ENCODE measurements at places on chromosomes 2 and 18.

DNA sequence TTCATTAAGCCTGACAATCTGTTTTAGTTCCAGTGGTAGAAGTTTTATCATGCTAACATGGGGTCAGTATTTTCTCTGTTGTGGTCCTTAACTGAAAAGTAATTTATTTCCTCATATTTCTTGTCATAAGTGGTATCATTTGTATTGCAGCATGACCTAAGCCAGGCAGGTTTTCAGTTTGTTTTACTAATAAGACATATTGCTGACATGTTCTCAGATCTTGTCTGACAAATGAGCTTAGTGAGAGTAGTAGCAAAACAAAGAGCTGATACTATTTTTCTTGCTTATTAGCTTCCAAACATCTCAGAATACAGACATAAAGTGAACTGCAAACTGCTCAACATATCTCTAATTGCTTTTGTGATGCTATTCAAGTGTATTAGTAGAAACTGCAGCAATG is 293.6 kb downstream of the DSEL start:
- DNase-seq = no peak

DNA sequence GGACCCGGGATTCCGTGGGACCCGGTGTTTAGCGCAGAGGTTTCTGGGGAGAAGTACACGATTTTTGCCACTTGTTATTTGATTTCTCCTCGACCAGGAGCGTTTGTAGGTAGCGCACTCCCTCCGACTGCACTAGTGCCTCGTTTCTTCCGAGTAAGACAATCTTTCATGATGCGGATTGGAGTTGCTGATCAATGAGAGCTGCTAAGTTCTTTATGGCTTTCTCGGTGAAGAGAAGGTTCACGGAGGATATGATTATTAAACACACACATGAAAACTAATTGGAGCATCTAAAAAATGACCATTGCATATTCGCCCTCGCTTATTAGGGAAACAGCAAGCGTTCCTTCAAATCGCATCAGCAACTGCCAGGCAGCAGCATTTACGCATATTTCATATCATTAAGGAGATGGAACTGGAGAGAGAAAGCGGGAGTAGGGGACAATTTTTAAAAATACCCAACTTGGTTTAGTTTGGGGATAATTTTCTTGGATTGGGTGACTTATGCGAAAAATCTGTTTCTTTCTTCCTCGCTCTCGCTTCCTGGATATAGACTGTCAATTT is 616 bp downstream of the EML6 start:
- DNase-seq = no peak

DNA sequence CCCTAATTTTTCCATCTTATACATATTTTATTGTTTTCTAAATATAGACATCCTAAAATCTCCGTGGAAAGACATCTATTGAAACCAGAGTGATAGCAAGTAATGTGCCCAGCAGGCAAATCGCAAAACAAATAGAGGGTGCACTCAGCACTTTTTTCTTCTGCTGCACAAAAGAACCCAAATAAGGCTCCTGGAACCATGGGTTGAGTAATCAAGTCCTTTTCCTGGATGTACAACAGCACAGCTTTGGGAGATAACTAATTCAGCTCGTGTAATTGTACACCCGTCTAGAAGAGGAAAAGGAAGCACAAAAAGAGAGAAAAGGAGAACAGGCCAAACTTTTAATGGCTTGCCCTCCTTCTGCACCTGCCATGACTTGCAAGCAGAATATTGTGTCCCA is 126.9 kb upstream of the TLK1 start:
- no peak for DNase-seq

DNA sequence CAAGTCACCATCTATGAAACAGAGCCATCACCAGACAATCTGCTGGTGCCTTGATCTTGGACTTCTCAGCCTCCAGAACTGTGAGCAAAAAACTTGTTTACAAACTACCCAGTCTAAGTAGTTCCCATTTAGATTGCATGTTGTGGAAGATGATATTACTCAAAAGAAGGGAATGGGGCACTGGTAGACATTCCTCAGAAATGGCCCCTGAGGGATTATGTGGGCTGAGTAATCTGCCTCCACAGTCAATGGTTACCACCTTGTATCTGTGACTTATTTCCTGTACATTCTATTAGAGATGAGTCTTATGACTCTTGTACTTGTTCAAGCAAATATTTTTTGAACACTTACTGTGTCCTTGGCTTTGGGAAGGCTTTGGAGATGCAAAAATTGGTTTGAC is 160.4 kb downstream of the NUP35 start:
- no peak for DNase-seq

DNA sequence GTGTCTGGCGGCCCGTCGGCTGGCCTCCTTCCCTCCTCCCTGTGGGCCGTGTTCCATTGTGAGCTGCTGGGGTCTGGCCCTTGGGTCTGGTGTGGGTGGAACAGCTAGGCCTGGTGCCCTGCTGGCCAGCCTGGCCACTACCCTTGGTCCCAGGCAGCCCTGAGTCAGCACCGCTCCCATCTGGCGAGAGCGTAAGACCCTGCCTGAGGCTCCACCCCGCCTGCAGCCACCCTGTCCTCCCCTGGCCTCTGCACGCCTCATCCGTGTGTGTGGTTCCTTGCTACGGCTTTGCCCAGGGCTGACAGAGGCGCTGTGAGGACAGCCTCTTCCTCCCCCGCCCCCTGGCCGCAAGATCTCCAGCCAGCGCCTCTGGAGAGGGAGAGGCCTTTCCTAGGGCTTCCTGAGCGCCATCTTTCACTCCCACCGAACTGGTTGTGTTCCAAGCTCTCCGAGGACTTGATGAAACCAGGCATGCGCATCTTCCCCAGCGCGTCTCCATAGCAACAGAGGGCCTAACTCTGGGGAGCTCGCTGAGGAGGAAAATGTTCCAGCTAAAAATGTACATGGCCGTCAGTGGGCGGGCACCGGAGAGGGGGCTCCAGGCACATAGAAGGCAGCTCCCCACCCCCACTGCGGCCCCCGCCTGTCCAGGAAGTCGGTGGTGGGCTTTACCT is 83.0 kb downstream of the STPG4 start:
- DNase-seq = no peak

GRCh38 chr2:28647682-28648081 is 103.9 kb upstream of the PPP1CB start:
- no peak for DNase-seq

DNA sequence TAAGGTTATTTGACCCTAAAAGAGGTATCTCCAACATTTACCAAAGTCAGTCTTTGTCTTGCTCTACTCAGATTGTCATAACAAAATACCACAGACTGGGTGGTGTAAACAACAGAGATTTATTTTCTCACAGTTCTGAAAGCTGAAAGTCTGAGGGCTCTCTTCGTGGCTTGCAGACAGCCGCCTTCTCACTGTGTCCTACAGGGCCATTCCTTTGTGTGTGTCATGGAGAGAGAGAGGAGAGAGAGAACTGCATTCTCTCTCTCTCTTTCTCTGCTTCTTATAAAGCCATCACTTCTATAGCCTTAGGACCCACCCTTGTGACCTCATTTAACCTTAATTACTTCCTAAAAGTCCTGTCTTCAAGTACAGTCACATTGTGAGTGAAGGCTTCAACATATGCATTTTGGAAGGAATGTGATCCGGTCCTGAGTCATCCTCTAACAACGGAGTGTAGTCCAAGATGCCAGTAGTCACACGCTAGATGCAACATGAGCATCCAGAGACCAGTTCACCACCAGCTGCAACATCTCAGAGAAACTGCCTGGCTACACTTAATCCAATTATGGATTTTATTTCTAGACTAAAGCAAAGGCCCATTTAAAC is 130.2 kb downstream of the CD226 start:
- DNase-seq = no peak

DNA sequence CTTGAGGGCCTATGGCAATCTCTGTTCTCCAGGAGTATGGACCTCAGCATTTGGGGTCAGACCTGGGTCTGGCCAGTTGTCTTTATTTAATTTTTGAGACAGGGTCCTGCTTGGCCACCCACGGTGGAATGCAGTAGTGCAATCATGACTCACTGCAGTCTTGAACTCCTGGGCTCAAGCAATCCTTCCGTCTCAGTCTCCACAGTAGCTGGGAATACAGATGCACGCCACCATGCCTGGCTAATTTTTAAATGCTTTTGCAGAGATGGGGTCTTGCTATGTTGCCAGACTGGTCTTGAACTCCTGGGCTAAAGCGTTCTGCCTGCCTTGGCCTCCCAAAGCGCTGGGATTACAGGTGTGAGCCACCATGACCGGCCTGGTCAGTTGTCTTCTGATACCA is 46.4 kb upstream of the INHBB start:
- DNase-seq = no peak

DNA sequence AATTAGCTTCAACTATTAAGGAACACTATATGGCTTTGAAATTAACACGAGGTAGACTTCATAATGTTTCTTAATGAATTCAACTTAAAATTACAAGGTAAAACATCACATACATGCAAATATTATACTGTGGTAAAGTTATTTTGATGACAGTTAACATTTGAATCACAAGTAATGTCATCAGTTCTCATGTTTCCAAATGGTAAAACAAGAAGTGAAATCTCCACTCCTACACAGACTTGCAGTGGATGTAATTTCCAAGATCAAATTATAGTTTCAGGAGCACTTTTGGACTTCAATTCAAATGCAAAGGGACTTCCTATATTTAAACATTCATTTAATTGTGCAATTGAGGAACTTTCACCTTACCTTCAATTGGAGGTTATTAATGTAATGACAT is 39.1 kb downstream of the C18orf54 start:
- no peak for DNase-seq

- peak; percentile 71 for DNase-seq
These were observed 81.5 kb downstream of the CHRNA1 start for GRCh38 chr2:174682578-174683391.

DNA sequence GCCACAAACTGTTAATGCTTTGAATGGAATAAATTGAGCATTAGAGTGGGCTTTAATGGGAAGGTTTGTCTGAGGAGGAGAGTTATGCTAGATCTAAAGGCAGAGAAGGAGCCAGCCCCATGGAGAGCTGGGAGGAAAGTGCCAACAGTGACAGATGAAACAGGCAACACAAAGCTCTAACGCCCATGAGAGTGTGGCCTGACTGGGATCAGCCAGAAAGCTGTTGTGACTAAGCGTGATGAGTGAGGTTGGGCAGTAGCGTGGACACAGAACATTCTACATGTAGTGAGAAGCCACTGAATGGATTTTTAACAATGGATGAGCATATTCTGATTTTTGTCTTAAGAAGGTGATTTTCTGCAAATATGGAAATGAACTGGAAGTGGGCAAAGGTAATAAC is 185.3 kb upstream of the SIX2 start:
- DNase-seq = no peak

Measured in CD4-positive, alpha-beta T cell treated with Interleukin-17A for 4 hours (primary cell).